Ovary (tissue), 10 donors: ENCODE measurements at places on chromosomes 1 and 21.
A peak's percentile ranks its signal among the peaks of the same experiment; 100 is the strongest.

GRCh38 chr1:39269791-39270342 is 65.4 kb downstream of the MACF1 start:
- DNase-seq, result no peak

DNA sequence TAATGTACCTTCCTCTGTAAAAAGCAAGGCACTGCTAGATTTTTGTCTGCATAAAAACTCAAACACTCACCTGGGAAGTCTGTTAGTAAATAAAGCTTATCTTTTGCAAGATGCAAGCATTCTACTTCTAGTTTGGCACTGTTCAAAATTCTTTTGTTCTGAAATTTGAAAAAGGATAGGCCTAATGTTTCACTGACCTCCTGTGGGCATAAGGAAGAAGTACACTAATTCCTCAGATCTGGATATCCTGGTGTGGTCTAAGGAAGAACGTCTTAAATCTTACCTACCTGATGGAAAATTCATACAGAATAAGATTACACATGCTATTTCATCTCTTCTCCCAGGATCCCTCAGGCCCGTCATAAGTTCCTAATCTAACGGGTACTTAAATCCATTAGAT is 93.5 kb upstream of the CAMK1G start:
- DNase-seq, result no peak

DNA sequence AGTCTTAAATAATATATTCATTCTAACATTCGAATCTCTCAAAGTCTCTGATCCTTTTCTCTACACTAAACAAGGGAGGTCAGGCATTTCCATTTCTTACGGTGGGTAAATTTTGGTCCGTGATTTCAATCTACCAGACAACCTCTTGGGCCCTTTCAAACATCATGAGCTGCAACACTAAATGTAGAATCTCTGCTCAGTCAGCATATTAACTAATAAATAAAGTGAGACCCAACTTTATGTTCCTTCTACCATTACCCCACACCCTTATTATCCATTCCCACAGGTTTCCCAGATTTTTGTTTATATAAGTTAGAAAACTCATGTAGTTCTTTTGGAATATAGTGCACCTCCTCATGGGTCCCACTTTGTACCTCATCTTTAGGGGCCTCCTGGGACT is 24.9 kb downstream of the SLAMF7 start:
- no peak for DNase-seq

GRCh38 chr21:29077651-29078090 is 4.2 kb upstream of the CCT8 start:
- DNase-seq, result no peak

- no peak for DNase-seq
Measured at GRCh38 chr1:236103059-236103458, 38.2 kb upstream of the NID1 start.

- no peak for DNase-seq
Measured at GRCh38 chr1:219924342-219924741, 4.0 kb downstream of the SLC30A10 start.

DNA sequence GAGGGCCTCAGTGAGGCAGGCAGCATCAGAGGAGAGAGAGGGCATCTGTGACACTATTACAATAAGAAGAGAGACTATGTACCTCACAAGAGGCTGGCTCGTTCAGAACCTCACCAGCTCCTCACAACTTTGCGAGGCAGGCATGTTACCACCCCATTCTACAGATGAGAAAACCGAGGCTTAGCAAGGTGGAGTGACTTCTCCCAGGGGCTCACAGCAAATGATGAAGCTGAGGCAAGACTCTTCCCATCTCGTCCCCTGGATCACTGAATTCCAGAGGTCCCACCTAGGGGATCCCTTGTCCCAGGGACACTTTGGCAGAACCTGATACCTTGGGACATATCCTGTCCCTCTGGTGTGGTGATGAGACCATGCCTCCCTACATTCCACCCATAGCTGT is 64.4 kb downstream of the DISP3 start:
- no peak for DNase-seq

DNA sequence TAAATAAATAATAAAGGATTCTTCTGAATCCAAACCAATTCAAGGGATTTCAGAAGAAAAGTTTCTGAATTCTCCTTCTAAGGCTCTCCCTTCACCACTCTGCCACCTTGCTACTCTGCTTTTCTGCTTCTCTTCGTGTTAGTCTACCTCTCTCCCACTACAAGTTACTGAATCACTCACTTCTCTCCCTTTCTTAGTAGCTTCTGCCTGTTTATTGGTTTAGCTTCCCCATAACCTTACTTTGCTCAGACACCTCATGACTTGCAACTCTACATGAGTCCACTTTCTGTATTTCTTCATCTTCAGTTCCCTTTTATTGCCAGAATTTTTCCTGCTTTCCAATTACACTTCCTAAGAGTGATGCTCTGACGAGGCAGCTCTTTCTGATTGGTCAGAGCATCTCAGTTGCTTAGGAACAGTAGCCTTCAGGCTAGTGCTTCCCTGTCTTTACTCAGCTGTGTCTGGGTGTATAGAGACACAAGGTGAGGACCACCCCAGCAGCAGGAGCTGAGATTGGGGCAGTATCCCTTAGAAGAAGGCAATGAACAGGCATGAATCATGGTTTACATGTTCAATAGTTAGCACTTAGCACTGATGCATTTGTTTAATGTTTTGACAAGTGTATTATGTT is 144.6 kb downstream of the SLC30A10 start:
- no peak for DNase-seq

GRCh38 chr1:194028002-194028401 is 841.6 kb upstream of the B3GALT2 start:
- DNase-seq, result no peak

GRCh38 chr1:109659997-109660690 is 4.2 kb downstream of the GSTM4 start:
- DNase-seq, result peak; percentile 76

GRCh38 chr1:189628857-189629256 is 848.8 kb downstream of the BRINP3 start:
- DNase-seq, result no peak

DNA sequence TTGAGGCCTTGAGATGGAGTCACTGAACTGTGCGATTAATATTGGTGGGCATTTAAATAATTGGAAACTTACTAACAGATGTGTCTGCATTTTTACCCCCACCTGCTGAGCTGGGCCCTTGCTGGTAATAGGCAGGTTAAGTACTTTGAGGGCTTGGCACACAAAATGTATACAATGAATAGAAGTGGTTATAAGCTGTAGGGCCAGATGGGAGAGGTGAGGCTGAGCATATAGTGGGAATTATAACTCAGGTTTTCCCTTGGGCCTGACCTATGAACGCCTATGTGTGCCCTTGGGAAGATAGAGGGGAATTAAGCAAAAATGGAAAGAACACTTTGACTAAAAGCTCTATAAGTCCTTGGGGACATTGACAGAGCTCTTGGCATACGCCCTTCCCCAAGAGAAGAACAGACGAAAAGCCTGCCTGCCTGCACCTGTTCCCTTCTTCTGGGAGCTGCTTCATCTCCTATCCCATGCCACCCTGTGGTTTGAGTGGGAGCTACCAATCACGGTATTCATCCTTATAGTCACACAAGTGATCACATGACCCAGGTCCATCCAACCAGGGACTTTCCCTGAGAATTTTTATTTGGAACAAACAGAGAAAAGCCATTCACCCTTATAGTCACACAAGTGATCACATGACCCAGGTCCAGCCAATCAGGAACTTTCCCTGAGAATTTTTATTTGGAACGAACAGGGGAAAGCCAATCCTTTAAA is 260.7 kb upstream of the CSF3R start:
- no peak for DNase-seq

- DNase-seq, result peak; percentile 61
Measured at GRCh38 chr21:45326169-45326851, 38.6 kb upstream of the POFUT2 start.

GRCh38 chr1:246428542-246429308 is 78.4 kb downstream of the SMYD3 start:
- DNase-seq, result no peak

GRCh38 chr1:233094269-233094668 is 143.9 kb downstream of the NTPCR start:
- DNase-seq, result no peak

GRCh38 chr21:28615276-28615675 is 377.4 kb downstream of the LTN1 start:
- DNase-seq, result no peak

DNA sequence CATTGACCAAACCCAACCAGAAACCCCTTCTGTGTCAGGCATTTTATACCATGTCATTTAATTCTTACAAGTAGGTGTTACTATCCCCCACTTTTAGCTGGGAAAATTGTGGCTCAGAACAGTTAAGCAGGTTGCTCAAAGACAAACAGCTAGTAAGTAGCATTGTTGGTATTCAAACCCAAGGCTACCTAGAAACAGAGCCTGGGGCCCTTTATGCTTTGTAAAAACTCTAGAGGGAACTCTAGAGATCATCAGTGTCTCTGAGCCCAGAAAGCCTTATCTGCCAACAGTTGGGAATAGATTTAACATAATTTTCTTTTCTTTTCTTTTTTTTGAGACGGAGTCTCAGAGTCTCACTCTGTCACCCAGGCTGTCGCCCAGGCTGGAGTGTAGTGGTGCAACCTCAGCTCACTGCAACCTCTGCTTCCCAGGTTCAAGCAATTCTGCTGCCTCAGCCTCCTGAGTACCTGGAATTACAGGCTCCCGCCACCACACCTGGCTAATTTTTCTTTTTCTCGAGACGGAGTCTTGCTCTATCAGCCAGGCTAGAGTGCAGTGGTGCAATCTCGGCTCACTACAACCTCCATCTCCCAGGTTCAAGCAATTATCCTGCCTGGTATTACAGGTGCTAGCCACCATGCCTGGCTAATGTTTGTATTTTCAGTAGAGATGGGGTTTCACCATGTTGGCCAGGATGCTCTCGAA is 48.5 kb upstream of the OSBPL9 start:
- no peak for DNase-seq

DNA sequence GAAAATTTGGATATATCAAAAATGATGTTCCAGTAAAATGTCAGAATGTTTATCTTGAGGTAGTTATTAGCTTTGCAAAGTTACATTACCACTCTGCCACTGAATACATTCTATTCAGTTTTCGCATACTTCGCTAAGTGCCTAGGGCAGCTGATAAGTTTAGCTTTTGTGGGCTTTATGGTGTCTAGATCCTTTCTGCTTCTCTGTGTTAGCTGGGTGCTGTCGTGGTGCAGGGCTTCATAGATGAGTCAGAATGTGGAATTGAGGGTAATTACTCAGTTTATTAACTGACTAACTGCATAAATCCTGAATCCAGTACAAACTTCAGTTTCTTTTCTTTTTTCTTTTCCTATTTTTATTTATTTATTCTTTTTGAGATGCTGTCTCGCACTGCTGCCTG is 21.5 kb downstream of the NCAM2 start:
- DNase-seq, result no peak

GRCh38 chr1:157277913-157278312 is 139.7 kb upstream of the ETV3 start:
- DNase-seq, result no peak

DNA sequence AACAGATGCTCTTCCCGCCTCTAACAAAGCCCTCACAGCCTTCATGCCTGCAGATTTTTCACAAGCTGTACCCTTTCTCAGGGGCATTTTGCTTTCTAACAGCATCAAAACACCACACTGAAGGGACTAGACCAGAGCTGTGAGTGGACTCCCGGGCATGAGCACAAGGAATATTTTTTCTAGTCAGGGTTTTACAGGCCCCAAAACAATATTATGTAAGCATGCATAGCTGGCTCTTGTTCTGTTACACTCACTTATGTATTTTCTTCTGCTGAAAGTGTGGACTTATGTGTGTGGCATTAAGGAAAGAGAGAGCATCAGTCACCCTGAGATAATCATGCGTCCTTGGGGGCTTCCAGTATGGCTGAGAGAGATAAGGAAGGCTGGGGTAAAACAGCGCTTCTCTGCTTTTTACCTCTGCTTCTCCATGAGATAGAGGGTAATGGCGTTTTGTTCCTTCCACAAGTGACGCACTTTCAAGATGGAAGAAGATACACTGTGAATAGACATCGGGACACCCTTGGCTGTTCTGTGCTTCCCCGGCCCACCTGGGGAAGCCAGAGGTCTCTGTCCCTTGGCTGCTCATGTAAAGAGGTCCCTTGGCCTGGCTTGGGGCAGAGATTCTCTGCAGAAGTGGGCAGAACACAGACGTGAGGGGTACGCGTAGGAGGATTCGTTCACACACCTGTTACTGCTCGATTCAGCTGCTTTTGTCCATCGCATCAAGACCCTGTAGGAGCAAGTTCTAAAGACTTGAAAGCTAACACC is 266.7 kb upstream of the RAB4A start:
- DNase-seq, result no peak

GRCh38 chr1:29543586-29543985 is 307.3 kb downstream of the PTPRU start:
- no peak for DNase-seq

- no peak for DNase-seq
Measured at GRCh38 chr1:66386712-66387111, 147.2 kb upstream of the SGIP1 start.

DNA sequence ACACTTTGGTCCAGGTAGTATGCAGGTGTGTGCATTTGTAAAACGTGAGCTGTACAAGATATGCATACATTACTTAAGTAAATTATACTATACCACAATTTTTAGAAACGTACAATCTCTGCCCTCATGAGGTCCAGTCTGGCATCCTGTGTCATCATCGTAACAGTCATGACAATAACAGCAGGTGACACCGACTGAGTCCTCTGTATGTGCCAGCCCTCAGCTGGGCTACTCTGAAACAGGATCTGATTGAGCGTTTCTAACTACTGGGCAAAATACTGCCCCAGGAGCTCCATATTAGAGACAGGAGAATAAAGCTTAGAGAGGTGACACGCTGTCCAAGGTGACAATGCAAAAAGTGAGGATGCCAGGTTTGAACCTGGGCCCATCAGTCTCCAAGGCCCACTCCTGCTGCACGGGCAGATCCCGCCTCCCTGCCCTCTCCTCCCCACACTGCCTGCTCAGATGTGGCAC is 47.2 kb upstream of the ECE1 start:
- no peak for DNase-seq

- no peak for DNase-seq
Measured at GRCh38 chr21:27329255-27329851, 362.5 kb upstream of the ADAMTS5 start.

DNA sequence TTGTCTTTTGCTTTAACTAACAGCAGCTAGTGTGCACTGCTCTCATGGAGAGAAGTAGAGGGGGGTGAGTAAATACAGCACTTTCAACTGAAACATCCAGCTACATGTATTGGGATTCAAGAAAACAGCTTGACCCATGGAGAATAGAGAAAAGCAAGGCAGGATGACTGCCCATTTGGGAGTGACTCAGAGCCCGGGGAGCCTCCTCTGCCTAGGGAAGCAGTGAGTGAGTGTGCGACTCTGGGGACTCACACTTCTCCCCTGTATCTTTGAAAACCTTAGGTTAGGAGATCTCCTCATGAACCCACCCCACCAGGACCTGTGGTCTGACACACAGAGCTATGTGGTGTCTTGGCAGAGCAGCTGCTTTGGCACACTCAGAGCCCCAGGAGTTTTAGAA is 82.0 kb upstream of the PTGFR start:
- DNase-seq, result no peak

DNA sequence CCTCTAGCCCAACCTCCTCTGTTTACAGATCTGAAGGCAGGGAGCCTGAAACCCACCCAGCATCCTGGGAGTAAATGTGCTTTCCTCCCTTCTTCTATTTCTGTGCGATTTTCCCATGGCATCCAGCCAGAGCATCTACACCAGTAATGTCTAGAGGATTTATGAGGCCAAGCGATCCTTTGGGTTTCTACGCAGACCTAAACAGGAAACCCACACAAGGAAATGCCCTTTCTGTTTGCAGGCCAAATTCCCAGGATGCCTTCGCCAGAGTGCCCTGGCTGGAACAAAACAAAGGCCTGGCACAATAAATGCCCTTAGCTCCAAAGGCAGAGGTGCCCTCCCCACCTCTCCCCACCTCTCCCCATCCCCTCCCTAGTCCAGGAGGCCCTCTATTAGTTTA is 110.5 kb upstream of the CDC42BPA start:
- no peak for DNase-seq

GRCh38 chr1:19113697-19114092 is 96.4 kb downstream of the UBR4 start:
- no peak for DNase-seq
